PC-9 (cell line): ENCODE measurements at places on chromosomes 5 and 9. TPM values are rescaled to one million over a fixed set of nuclear protein-coding genes. Genes with fewer than 3 reads are reported as not detected.

DNA sequence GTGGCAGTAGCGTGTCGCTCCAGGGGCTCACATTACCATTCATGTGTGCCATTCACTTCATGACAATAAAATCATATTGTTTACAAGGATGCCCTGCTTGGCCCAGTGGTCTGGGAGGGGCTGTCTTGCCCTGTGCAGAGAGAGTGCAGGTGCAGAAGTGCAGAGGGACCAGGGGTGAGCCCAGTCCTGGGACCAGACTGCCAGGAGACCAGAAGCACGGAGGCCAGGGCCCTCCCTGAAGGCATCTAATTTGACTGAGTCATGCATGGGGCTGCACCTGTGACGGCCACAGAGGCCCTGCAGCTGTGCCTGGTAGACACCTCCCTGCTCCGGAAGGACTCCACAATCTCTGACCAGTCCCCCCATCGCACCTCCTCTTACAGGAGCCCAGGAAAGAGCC, 164.4 kb upstream of the FOXD4L5 start:
- no peak overlapping the region for H3K27ac ChIP-seq
- no peaks in the 10 kb centered on the region for H3K4me1 ChIP-seq
- H3K4me3 ChIP-seq = no peak overlapping the region
- no peaks in the 10 kb centered on the region for H3K27me3 ChIP-seq
- H3K36me3 ChIP-seq = no peaks in the 10 kb centered on the region

DNA sequence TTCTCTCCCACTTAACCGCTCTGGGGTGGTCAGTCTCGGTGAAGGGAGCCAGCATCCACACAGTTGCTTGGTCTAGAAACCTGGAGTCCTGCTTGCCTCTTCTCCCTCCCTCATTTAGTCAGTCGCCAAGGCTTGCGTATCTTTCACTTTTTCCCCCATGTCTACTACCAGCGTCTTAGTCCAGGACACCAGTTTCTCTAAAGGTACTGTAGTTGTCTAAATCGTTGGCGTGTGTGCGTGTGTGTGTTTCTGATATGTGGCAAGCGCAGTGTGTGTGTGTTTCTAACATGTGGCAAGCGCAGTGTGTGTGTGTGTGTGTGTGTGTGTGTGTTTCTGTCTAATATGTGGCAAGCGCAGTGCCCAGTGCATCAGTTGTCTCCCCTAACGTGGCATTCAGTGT, 641 bp downstream of the ATP6V1G1 start:
- H3K4me1 ChIP-seq = peaks cover 20% of the 10 kb centered on the region
- no peak for DNase-seq
- H3K36me3 ChIP-seq = 0 out of 2 replicates have a peak, but pooled peaks cover 1% of the 10 kb centered on the region
- H3K27ac ChIP-seq = peak overlapping the region; percentile 63
- H3K27me3 ChIP-seq = no peaks in the 10 kb centered on the region

DNA sequence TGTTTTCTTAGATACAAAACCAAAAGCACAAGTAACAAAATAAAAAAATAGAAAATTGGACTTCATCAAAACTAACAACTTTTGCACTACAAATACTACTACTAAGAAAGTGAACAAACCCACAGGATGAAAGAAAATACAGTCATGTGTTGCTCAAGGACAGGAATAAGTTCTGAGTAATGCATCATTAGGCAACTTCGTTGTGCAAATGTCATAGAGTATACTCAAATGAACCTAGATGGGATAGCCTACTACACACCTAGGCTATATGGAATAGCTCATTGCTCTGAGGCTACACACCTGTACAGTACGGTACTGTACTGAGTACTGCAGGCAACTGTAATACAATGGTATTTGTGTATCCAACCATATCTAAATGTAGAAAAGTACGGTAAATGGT, 88.3 kb downstream of the RAPGEF1 start:
- H3K4me1 ChIP-seq = peaks cover 29% of the 10 kb centered on the region
- peak; percentile 72 for DNase-seq
- no peak overlapping the region; the same call in 1 of the 2 replicates for H3K27ac ChIP-seq
- H3K27me3 ChIP-seq = no peaks in the 10 kb centered on the region
- H3K4me3 ChIP-seq = no peak overlapping the region

DNA sequence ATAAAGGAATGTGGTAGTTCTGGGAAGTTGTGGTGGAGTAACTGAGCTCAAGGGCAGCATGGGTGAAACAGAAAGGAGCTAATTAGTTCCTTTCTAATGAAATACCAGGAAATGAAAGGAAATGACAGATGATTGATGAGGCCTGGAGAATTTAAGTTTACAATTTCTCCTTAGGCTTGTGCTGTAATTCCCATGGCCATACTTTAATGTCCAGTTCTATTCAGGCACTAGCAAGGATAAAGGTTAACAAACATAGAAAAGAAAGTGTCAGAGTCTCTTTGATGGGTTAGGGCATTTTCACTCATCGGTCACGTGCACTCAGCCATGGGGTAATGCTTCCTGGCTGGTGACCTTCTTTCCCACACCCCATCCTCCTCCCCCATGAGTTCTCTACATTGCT, 70.3 kb downstream of the CTSL start:
- no peaks in the 10 kb centered on the region for H3K27me3 ChIP-seq
- DNase-seq = no peak
- no peaks in the 10 kb centered on the region for H3K36me3 ChIP-seq
- no peak overlapping the region for H3K4me3 ChIP-seq
- H3K27ac ChIP-seq = peak overlapping the region; percentile 82
- H3K4me1 ChIP-seq = peaks cover 63% of the 10 kb centered on the region

GRCh38 chr5:131265311-131265803, 1.5 kb downstream of the CDC42SE2 start:
- no peak for DNase-seq
- no peak overlapping the region for H3K27ac ChIP-seq
- H3K4me1 ChIP-seq = peaks cover 23% of the 10 kb centered on the region
- H3K36me3 ChIP-seq = no peaks in the 10 kb centered on the region

GRCh38 chr5:165188556-165189175, 1683.2 kb downstream of the MAT2B start:
- H3K4me3 ChIP-seq = no peak overlapping the region
- no peaks in the 10 kb centered on the region for H3K27me3 ChIP-seq
- no peaks in the 10 kb centered on the region for H3K4me1 ChIP-seq
- no peaks in the 10 kb centered on the region for H3K36me3 ChIP-seq

GRCh38 chr9:80699511-80699998, 989.8 kb downstream of the TLE1 start:
- H3K27ac ChIP-seq = no peak overlapping the region
- H3K36me3 ChIP-seq = no peaks in the 10 kb centered on the region
- no peaks in the 10 kb centered on the region for H3K4me1 ChIP-seq
- DNase-seq = no peak
- H3K4me3 ChIP-seq = no peak overlapping the region

DNA sequence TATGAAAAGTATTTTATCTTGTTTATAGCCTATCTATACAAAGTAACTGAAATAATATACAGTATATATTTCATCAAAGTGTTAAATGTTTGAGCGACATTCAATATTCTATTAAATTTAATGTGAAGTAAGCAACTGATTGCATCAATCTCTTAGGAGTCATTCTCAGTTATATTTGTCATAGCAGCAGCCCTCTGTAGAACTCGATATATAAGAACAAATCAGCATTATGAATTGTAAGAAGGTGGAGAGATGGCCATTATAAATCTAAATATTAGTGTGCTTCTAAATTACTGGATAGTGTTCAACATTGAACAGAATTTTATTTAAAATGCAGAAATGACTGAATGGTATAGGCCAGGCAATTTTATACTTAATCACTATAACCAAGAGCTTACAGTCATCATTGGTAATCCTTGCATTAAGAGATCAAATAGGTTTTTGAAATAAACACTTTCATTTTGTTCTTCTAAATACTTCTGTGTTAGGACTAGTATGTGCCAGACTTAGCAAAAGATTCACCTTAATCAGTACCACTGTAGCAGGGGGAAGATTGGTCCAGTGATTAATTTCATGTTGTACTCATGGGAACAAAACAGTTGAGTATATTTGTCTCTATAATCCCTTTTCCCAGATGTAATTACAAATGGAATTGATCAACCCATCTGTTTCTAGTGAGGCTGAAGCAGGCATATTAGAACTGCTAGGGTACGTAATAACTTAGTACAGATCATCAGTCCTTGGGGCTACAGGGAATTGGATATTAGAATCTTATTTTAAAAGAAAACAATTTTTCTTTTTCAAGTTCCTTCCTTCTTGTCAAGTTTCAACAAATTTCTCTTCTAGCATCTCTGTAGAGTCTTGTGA, 108.3 kb upstream of the TYRP1 start:
- H3K36me3 ChIP-seq = no peaks in the 10 kb centered on the region
- no peaks in the 10 kb centered on the region for H3K4me1 ChIP-seq
- H3K27me3 ChIP-seq = no peaks in the 10 kb centered on the region
- no peak overlapping the region for H3K27ac ChIP-seq
- no peak for DNase-seq
- no peak overlapping the region for H3K4me3 ChIP-seq

The GRM6 gene
- total RNA-seq = not detected in 2 replicates

The LMBRD2 gene
- 8.5 and 18.0 TPM in 2 replicates for total RNA-seq
